ENCODE measurements at places on chromosomes 3 and 15.

DNA sequence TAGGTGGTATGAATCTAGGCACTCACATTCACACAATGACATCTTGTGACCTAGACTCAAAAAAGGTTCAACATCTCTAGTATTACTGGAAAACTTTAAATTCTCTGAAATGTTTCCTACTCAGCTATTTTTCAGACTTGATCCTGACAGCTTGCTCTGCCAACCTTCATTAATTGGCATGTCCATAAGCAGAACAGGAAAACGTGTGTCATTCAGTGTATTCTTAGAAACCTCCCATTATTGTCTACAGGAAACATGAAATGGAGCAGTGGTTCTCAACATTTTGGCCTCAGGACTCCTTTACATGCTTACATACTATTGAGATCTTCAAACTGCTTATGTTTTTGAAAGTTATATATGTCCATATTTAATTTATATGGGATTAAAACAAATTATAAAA, 363.2 kb downstream of the NAALADL2 start:
- DNase-seq: no peak

- no peak for DNase-seq
Observed at GRCh38 chr3:177589911-177590381, 392.7 kb upstream of the TBL1XR1 start.

DNA sequence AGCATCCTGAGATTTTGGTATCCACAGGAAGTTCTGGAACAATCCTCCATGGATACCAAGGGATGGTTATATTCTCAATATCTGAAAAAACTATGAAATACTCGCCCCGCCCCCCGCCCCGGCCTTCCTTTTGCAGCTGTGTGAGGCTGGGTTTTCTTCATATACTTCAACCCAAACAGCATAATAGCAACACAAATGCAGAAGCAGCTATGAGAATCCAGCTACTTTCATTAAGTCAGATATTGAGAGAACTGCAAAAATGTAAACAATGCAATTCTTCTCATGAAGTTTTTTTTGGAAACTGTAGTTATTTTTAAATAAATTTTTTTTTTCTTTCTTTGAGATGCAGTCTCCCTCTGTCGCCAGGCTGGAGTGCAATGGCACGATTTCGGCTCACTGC, 10.9 kb upstream of the IDH2 start:
- DNase-seq: no peak

DNA sequence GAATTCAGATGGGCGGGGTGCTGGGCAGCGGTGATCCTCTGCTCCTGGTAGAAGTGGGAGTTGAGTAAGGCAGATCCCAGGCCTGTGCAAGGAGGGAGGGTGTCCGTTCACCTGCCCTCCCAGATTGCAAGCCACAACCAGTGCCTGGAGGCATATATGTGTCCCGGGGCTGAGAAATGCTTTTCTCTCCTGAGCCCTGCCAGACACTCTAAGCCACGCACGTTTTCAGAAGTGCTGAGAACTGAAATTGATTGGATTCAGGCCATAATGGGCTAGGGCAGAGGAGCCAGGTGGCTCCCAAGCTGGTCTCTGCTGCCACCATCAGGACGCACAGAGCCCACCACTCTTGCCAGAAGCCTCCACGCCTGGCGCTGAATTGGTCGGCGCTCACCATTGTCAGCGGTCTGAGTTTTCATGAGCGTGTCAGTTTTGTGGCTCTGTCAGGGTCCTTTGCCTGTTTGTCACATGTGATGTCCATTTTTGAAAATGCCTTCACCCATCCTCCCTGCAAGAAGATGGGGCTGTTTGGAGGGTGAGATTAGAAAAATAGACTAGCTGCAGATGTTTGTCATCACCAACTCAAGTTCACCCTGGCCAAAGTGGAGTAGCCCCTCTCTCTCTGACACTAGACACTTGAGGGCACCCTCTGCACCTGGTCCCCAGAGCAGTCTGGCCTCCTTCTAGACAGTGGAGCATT, 15.4 kb upstream of the BFSP2 start:
- DNase-seq: peak; percentile 2

- no peak for DNase-seq
Observed at GRCh38 chr3:38493031-38493430, 3.1 kb upstream of the EXOG start.

GRCh38 chr3:183131186-183131725, 31.3 kb downstream of the LAMP3 start:
- no peak for DNase-seq

DNA sequence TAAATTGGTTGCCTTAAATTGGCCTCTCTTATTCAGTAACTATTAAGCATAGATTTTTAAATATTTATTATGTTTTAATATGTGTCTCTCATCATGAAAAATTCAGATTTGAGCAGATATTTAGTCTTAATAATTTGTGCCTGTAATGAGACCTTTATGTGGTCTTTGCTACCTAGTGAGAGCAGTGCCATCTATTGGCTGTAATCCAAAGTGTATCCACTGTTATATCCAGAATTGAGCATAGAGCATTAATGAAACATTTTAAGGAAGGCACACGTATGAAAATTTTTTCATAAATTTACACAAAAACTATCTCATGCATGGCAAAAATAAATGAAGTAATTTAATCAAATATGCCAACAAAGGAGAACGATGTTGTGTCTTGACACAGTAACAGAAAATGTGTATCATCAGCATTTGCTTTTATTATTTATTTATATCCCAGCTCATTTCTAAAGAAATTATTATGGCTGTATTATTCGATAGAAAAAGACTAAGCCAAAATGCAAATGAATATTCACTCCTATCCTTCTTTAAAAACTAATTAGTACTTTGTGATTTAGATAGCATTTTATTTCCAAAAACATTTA, 203.5 kb downstream of the RSRC1 start:
- peak; percentile 5 for DNase-seq

DNA sequence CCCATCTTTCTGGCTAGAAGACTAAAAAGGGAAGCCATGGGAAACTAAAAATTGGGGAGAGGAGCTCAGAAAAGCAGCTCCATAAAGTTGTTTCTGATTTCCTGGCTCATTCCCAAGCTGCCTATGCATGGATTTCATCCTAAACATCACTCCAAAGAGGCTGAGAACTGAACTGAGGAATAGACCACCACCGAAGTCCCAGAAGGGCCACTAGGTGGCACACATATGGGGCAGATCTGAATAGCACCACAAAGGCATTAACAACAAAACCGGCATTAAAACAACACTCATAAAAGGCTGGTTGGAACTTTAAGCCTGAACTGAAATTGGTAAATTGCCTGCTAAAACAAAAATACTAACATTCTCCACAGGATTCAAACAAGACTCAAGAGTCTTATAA, 106.3 kb downstream of the PLD1 start:
- peak; percentile 17 for DNase-seq

GRCh38 chr3:125179884-125180240, 32.7 kb downstream of the SLC12A8 start:
- DNase-seq: no peak

- DNase-seq: peak; percentile 67
Observed at GRCh38 chr3:196639483-196640296, at the start of gene NRROS. TSS of gene NRROS (plus strand) at chr3:196639694. CDS start at chr3:196654540, 14,846 bp downstream.

DNA sequence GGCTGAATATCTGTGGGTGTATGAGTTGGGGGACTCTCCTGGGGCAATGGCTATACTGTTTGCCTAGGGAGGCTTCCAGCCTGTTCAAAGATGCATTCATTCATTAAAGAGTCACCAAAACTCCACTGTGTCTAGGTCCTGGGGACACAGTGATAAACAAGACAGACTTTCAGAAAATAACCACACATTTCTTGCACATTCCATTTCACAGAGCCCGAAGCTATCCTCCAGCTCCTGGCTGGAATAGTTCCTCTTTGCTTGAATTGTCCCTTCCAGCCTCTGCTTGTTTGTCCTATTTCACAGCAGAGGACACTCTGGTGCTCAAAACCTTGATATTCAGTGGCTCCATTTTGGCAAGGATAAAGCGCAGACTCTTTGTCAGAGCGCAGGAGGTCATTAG, 61.7 kb upstream of the ITGA11 start:
- DNase-seq: no peak
